ENCODE measurements at places on chromosomes 6 and 20. TPM values are rescaled to one million over a fixed set of nuclear protein-coding genes. Genes with fewer than 3 reads are reported as not detected.

Gene GRIK2
- total RNA-seq = 3.0 TPM

Gene APOM
- total RNA-seq = 0.96 TPM

Gene CTAGE9
- not detected for total RNA-seq

Gene TFAP2C
- 0.54 TPM for total RNA-seq

Gene SMAP1
- total RNA-seq = 24.7 TPM

Gene MRS2
- 12.1 TPM for total RNA-seq

Gene LCA5
- 8.8 TPM for total RNA-seq

Gene ANKRD66
- not detected for total RNA-seq

Gene CAGE1
- total RNA-seq = not detected

Gene METTL24
- 14.3 TPM for total RNA-seq

Gene SLC22A2
- total RNA-seq = 1.1 TPM

Gene BPIFB2
- total RNA-seq = not detected

DNA sequence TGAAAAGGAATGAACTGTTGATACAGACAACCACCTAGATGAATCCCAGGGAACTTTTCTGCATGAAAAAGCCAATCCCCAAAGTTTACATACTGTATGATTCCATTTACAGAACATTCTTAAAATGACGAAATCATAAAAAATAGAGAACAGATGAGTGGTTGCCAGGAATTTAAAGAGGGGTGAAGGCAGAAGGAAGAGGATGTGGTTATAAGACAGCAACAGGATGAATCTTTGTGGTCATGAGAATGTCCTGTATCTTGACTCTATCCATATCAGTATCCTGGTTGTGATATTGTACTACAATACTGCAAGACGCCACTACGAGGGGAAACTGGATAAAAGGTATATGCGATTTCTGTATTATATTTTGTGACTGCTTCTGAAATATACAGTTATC, 70.1 kb upstream of the EMILIN3 start:
- DNase-seq = no peak

DNA sequence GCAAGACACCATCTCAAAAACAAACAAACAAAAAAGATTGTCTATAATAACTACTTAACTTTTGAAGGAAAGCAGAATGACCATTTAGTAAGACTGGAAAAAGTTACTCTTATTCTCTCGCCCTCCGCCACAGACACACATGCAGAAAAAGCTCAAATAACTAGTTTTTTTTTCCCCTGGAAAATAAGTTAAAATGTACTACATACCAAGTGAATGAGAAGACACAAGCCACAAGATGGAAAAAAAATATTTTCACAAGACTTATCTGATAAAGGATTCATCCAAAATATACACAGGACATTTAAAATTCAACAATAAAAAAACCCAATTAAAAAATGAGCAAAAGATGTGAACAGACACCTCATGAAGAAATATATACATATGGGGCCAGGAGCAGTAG, 31.9 kb downstream of the NUDT3 start:
- no peak for DNase-seq

GRCh38 chr6:1686117-1687098, 76.7 kb downstream of the FOXC1 start:
- peak; percentile 74 for DNase-seq

- DNase-seq = no peak
These were observed 150.2 kb upstream of the SNX9 start for GRCh38 chr6:157672726-157673412.

DNA sequence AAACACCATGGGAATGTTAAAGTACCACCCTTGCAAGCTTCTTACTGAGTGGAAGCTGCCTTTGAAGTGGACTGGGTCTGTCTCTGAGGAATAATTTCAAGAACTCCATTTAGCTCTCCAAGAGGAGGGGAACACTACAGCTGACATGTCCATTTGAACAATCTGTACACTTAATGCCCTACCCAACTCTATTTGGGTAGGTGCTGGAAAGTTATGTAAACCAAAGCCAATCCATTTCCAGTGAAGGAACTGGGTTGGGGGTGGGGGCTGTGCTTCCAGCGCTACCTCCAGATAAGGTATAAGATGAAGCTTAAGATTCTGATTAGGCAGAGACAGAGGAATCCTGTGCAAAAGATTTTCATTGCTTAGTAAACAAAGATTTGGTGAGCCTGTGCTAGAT, 122.0 kb downstream of the TCP11 start:
- DNase-seq = no peak

DNA sequence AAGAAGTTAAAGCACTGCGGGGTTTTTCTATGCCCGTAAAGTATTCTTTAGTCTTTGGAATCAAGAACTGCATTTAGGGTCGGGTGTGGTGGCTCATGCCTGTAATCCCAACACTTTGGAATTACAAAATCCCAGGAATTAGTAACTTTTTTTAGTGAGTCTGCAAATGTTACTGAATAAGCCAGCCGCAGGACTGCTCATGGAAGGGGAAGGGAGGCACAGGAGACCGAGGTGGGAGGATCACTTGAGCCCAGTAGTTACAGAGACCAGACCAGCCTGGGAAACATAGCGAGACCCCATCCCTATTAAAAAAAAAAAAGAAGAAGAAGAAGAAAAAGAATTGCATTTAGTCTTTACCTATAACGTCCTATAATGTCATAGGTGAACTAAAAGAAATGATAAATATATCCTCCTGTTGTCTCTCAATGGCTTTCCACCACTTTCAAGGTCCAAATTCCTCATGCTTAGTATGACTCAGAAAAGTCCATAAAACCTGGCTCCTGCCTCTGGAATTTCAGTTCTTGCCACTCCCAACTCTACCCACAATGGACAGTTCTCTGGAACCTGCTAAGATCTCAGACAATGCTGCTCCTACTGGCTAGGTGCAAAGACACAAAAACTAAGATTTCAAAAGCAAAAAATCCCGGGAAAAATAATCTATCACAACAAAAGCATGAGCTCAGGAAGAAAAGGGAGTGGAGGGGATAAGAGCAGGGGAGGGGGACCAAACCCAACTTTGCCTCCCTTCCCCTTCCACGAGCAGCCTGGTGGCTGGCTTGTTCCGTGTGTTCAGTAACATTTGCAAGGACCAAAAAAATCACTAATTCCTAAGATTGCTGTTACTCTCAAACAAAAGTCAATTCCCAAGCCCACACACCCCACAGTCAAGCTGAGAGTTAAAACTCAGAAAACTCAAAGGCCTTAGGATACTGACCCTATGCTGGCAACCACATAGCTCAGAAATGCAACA, 39.0 kb downstream of the B4GALT5 start:
- no peak for DNase-seq

DNA sequence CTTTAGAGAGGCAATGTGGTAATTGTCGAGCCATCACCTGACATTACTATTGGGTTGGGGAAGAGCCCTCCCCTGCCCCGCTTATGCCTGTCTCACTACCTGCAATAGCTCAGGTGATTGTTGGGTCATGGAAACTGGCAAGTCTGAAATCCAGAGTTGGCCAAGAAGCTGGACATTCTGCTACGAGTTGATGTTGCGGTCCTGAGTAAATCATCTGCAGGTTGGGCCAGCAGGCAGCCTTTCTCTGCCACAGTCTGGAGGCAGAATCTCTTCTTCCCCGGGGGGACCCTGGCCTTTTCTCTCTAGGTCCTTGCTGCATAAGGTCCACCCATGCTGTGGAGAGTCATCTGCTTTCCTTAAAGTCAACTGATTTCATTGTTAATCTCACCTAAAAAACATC, 142.4 kb downstream of the THBS2 start:
- DNase-seq = no peak

- DNase-seq = peak; percentile 8
These were observed 89.2 kb downstream of the NOL4L start for GRCh38 chr20:32495949-32496348.

Data from aorta (tissue), 5 donors.